Activated CD4-positive, alpha-beta T cell treated with anti-CD3 and anti-CD28 coated beads, Interleukin-2, amount 50 U/mL, for 24 hours (primary cell): ENCODE measurements at places on chromosomes 16 and 17.

- DNase-seq = no peak
Observed at GRCh38 chr17:64406321-64407200, 15.9 kb upstream of the PECAM1 start.

- DNase-seq = peak; percentile 7
Observed at GRCh38 chr16:71537643-71538042, 11.4 kb downstream of the CHST4 start.

GRCh38 chr16:23608194-23608593 lies 12.1 kb upstream of the NDUFAB1 start:
- no peak for DNase-seq

DNA sequence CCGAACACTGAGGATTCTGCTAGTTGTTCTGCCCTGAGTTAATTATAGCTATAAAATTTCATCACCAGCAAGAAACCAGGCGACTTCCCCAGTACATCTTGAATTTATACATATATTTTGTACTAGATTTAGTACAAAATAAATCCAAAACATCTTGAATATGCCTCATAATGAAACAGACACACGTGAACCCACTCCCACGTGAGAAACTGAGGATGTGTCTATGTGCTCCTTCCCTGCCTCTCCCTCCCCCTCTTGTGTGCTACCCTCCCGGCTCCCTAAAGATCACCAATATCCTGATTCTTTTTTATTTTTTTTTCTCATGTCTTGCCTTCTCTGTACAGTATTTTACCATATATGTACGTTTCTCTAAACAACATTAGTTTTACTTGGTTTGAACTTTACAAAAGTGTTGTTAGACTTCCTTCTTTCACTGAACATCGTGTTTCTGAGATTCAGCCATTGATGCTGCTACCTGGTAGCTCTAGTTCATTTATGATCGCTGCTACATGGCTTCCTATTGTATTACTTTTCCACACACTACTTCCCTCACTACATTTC lies 1.1 kb upstream of the LCMT1 start:
- peak; percentile 33 for DNase-seq

DNA sequence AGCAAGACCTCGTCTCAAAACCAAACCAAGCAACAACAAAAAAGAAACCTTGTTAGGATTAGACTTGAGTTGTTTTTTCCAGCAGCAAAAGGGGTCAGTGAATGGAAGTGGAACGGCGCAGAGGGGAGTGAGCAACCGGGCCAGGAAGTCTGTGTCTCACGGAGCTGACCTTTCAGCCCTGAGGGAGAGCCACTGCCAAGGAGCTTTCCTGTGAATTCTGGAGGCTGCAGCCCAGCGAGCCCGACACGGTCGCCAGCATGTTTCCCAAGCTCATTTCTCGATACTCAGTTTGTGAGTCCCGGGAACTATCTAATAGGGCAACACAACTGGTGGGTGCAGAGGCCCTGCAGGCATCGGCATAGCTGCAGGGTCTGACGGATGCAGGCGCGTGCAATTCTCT lies 19.6 kb downstream of the TELO2 start:
- DNase-seq = no peak

- DNase-seq = no peak
Observed at GRCh38 chr17:82299452-82299851, 18.0 kb downstream of the CD7 start.

GRCh38 chr17:2064980-2065785 lies 10.3 kb downstream of the HIC1 start:
- no peak for DNase-seq

DNA sequence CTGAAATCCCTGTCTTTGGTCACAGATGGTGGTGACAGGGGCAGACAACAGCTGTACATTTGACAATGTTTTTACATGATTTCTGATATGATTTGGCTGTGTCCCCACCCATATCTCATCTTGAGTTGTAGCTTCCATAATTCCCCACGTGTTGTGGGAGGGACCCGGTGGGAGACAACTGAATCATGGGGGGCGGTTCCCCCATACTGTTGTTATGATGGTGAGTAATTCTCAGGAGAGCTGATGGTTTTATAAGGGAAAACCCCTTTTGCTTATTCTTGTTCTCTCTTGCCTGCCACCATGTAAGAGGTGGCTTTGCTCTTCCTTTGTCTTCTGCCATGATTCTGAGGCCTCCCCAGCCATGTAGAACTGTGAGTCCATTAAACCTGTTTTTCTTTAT lies 353.9 kb downstream of the CPPED1 start:
- DNase-seq = no peak

- DNase-seq = no peak
Observed at GRCh38 chr17:69702078-69702477, 287.6 kb downstream of the MAP2K6 start.

GRCh38 chr17:40366076-40366860 lies 1.7 kb upstream of the GJD3 start:
- no peak for DNase-seq

DNA sequence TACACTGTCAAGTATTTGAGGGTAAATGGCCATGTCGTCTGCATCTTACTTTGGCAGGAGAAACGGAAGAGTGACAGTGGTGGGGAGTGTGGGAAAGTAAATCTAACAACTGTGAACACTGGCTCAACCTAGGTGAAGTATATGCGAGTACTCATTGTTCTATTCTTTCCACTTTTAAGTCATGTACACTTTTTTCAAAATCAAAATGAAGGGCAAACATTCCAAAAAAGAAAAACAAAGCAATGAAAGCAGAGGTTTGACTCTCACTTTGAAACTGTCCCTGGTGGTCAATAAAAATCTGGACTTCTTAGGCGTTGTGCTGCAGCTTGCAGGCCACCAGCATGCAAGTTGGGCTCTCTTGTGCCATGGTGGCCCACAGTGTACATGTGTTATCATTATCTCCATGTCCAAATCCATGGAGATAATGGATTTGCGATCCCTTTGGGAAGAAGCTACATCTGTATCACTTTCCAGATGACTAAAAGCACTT lies 32.7 kb downstream of the STAT5B start:
- DNase-seq = no peak

GRCh38 chr16:69830146-69830533 lies 68.0 kb downstream of the WWP2 start:
- no peak for DNase-seq

DNA sequence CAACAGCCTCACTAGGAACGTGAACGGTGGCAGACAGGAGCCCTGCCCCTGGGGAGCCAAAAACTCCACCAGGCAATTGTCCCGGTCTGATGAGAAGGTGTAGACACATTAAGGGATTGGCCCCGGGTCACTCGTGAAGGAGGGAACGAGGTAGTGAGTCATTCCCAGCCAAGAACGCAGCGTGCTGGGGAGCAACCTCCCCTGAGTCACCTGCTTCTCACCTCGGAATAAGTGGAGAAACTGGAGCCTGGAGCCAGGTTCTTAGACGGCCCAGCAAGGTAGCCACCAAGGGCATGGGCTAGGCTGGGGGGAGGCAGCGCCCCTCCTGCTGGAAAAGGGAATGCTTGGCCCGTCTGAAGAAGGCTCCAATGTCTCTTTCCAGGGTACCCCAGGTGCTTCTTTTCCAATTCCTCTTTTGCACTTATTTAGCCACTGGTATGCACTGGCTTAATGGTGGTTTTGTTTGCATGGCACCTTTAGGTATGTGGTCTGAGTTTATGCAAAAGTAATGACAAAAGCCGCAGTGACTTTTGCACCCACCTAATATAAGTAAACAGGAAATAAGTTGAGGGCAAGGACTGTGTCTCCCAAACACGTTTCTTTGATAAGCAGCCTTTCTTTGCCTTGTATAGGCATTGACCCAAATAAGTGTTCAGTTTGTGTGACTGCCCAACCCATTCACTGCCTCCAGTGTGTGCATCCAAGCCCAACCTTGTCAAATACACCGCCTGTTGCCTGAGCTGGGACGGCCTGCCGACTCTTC lies 1.8 kb upstream of the HELZ start:
- DNase-seq = no peak

- no peak for DNase-seq
Observed at GRCh38 chr16:57732037-57732436, 3.5 kb upstream of the KATNB1 start.

GRCh38 chr17:44211281-44212265 lies 7.9 kb downstream of the UBTF start:
- no peak for DNase-seq

DNA sequence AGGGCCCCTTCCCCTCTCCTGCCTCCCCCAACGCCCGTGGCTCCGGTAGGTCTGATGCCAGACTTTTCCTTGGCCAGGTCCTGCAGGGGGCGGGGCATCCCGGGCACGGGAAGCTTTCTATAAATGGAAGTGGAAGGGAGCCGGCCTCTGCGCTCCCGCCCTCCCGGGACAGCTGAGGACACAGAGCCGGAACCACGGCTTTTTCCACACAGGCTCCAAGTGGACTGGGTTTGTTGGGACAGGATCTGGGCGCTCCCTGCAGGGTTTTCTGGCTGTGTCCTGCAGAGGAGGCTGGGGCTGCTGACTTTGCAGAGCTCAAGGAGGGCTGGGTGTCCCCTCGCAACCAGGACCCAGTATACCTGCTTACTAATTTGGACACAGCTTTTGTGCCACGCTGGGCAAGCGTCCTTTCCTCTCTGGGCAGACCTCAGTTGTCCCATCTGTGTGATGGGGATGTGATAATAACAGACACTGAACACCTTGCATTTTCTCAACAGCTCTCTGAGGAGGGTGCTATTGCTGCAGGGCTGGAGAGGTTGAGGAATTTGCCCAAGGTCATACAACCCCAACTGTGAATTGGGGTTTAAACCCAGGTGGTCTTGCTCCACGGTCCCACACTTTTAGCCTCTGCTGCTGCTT lies 1.8 kb downstream of the TNS4 start:
- DNase-seq = no peak

DNA sequence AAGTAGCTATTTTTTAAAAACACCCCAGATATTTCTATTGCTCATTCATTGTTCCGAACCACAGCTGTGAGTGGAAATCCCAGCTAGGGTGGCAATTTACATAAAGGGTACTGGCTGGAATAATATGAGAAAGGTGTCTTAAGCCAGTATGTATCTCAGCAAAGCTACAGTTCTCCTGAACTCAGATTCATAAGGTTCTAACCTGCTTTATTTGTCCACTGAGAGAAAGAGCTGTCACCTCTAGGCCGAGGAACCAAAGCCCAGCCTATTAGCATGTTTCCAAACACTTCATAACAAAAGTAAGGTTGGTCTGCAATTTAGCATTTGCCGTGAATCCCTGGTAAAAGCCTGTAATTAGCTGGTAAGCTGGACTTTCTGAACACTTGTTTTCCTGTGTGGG lies 57.0 kb upstream of the CLEC19A start:
- no peak for DNase-seq

DNA sequence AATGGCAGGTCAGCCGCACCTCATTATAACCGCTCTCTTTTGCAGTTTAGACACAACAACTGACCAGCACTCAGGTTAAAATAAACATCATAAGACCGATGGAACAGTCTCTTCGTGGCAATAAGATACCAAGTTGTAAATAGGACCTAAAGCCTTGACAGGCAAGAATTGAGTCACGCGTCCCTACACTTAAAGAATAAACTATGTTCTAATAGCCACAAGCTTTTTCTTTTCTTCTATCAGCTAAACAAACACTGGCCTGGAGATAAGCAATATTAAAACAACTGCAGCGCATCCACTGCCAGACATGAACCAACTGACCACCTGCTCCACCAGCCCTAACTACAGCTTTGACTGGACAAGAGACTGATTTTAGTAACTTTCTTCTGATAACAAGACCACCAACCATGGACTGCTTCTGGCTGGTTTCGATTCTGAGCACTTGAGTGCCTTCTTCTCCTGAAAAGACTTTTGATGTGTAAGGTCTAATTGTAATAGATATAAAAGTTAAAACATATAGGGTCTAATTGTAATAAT lies 17.5 kb downstream of the SLFN12L start:
- DNase-seq = no peak

- no peak for DNase-seq
Observed at GRCh38 chr17:57861790-57862693, 12.2 kb upstream of the MRPS23 start.

DNA sequence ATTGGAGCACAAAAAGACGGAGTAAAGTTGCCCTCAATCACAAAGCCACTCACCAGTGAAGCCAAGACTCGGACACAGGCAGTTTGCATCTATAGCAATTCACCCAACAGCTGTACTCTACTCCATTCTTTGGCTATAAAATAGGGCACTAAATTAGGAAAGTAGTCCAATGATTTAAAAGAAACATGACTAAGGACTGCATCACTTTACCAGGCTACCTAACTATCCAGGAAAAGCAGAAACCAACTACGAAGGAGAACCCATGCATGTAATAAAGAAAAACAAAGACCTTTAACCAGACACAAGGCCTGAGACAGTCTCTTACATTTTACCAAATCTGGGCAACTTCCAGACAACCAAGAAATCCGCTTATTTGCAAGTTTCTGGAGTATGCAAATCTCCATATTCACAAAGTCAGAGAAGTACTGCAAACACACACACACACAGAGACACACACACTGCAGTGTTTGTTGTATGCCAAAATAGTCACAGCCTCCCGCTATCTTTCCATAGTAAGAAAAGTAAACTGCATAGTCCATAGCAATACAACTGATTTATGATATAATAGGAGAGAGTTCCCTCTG lies 59.8 kb downstream of the CDH11 start:
- DNase-seq = no peak

- no peak for DNase-seq
Observed at GRCh38 chr17:80811181-80812105, 180.2 kb upstream of the CHMP6 start.

DNA sequence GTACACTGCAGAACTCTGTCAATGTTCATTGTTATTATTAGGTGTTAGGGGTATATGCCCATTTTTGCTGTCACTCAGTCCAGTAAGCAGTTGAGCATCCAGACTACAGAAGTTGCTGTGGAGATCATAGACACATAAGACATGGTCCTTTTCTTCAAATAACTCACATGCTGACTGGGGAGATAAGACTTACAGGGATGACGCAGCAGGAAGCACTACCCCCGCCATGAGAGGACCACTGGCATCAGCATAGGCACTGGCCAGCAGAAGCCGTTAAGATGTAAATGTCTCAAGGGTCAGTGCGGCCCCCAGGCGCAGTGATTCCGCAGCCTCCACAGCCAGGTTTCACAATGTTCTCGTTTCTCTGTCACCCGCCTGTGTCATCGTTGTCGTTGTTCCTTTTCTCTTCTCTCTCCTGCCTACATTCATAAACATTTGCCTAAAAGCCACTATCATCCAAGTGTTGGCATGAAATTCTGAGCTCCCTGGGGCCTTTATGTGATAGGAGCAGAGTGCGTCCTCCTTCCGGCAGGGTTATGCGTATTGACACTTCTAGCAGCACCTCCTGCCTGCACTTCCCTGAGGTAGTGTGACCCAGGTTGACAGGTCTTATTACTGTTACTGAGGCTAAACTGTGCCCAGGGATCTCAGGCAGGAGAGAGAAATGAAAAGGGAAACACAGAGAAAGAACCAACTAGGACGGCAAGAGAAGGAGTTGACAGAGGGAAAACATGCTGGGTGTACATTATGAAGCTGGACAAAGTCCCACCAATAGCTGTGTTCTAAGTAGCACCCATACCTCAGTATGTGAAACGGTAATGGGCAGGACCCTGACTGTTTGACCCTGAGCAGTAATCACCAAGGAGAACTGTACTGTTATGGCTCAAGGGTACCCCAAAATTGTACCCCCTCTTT lies 17.9 kb downstream of the TANGO6 start:
- no peak for DNase-seq

- no peak for DNase-seq
Observed at GRCh38 chr16:85641776-85642176, 28.7 kb downstream of the GSE1 start.
